Activated T-helper 1 cell treated with Interleukin-2 at 50 U/mL for 16 hours (primary cell): ENCODE measurements at places on chromosomes 4 and X.

DNA sequence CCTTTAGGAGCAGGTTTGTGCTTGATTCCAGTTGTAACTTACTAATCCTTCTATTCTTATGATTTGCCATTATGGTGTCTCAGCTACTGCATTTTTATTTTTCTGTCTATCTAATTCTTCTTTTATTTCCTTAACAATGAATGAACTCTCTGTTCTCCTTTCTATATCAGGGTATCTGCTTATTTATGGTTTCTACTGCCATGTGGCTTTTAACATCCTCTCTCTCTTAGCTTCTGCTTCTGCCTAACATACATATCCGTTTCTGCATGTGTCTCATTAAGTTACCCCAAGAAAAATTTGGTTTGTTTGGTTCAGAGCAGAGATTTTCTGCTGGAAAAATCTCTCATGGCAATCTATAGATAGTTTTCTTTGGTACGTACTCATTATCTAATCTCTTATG, 614.4 kb downstream of the RPA4 start:
- DNase-seq = no peak

- DNase-seq = no peak
Measured at GRCh38 chr4:150328496-150328895, 250.3 kb downstream of the DCLK2 start.

DNA sequence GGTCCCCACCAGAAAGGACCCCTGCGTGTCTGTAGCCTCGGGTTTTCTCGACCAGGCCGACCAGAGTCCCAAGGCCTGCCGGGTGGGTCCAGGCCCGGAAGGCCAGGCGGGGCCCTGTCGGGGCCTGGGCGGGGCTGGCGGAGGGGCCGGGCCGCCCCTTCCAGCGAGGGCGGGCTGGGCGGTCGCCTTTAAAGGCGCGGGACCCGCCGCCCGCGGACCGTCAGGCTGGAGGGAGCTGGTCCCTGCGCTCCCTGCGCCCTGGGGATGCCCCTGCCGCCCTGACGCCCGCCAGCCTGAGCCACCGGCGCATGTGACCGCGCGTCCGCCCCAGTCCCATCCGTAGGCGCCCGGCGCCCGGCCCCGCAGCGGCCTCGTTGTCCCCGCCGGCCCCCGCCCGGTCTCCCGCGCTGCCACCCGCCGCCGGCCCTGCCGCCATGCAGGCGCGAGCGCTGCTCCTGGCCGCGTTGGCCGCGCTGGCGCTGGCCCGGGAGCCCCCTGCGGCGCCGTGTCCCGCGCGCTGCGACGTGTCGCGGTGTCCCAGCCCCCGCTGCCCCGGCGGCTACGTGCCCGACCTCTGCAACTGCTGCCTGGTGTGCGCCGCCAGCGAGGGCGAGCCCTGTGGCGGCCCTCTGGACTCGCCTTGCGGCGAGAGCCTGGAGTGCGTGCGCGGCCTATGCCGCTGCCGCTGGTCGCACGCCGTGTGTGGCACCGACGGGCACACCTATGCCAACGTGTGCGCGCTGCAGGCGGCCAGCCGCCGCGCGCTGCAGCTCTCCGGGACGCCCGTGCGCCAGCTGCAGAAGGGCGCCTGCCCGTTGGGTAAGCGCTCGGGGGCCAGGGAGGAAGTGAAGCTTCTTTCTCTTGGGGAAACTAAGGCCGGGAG, at the start of gene HTRA3:
TSS of gene HTRA3 (plus strand) at position 220 of the 883 bp plus-strand sequence. CDS start at position 435, 215 bp downstream.
- no peak for DNase-seq

DNA sequence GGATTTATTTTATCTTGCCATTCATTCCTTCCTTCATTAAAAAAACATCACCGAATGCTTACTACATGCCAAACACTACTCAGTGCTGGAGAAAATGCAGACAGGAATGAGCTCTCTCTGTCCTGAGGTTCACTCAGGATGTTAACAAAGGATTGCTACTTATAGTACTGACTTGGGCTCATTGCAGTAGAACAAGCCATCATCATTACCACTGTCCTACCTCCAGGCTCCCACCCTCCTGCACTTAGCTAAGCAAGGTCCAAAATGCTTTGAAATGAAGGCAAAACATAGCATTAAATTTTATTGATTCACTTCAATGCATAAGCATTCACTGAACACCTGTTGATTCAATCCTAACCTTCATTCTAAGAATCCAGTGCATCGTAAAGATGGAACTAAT, 159.8 kb upstream of the RADX start:
- no peak for DNase-seq

- DNase-seq = no peak
Measured at GRCh38 chrX:12975670-12975965, 708 bp downstream of the TMSB4X start.

GRCh38 chrX:155022585-155022984, at the start of gene F8:
F8 (minus strand) TSS chrX:155022723; CDS start chrX:155022552, 171 bp downstream.
- no peak for DNase-seq

- DNase-seq = no peak
Measured at GRCh38 chr4:145130130-145130529, 32.0 kb downstream of the ABCE1 start.

DNA sequence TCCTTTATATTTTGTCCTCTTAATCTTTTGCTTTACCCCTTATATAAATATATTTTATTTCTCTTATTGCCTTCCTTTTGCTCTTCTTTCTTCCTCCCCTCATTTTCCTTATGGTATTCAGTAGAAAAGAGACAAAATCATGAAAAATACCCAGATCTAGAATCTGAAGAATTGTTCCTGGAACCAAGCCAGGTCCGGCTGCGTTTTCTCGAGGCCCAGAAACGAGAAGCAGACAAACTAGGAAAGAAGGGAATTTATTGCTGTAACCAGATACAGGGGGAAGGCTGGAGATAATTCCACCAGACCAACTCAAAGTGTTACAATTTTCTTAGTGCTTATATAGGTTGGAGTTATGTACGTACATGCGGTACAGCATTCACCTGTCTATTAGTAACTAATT, 328.7 kb downstream of the GABRG1 start:
- DNase-seq = no peak

- no peak for DNase-seq
Measured at GRCh38 chr4:113141901-113142346, 92.5 kb downstream of the ANK2 start.

- DNase-seq = no peak
Measured at GRCh38 chr4:76998251-76998901, 48.8 kb downstream of the SEPTIN11 start.

DNA sequence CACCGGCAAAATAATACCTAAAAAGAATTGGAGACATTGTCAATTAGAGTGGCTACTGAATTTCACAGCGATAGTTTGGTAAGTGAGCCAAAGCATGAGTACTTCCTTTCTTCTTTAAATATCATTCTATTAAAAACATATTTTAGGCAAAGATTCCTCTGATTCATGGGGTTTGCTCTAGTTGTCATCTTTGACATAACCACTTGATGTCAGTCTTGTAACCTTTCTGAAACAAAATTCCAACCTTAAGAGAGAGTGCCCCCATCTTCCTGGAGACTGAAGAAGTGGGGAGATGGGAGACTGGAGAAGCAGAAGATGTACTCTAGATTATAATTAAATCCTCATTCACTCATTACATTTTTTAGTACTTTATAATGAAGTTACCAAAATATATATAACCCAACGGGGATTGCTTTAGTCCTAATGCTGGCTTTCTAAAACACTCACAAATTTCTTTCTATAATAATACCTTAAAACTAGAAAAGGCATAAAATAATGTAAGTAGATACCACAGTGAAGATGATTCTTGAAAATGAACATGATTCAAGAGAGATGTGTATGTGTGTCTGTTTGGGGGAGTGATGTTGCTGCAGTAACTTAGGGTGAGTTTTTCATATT, 96.4 kb downstream of the EMCN start:
- DNase-seq = no peak

GRCh38 chrX:86237482-86237881, 89.2 kb downstream of the DACH2 start:
- DNase-seq = no peak

- DNase-seq = no peak
Measured at GRCh38 chr4:66048861-66049260, 378.6 kb upstream of the EPHA5 start.

- no peak for DNase-seq
Measured at GRCh38 chr4:96162636-96163035, 322.7 kb downstream of the PDHA2 start.

DNA sequence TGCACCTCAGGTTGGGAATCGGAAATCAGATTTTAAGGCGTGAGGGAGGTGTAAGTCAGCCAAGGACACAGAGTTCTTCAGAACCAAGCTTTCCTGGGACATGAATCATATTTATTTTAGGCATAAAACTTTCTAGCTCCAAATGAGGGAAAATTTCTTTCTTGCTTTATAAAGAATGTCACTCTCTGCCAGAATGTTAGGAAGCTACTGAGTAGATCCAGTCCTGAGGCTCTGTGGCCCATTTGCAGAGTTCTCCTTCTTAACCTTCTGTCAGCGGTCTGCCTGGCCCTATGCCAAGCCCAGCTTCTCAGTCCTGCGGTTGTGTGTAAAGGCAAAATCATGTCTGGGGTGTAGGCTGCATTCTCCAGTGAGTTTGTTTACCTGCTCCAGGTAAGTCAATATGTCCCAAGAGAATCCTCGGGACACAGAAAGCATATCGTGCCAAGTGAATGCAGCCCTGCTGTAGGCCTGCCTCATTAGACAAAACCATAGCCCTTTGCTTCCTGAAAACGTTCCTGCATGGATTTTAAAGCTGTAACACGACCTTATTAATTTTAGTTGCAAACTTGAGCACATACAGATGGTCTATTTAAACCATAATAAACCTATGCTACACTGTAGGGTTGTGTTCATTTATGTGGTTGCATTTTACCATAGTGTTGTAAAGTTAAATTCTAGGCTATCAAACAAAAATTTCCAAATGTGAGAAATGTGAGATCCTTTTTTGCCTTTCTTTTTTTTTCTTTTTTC, 29.2 kb upstream of the CCNI start:
- no peak for DNase-seq

DNA sequence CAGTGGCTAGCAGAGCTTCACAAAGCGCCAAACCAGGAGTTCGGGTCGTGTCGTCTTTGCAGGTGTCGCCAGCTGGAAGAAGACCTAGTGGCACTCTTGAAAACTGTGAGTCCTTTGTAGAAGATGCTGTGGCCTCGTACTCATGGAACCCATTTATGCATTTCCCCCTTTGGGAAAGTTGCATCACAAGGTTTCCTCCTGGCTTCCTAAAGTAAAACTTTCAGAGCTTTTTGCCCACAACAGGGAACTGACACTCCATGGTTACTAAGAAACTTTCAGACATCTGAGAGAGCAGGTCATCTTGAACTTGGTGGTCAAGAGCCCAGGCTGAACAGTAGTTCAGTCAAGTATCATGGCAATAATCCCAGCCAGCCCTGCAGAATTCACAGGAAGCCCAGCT, 15.9 kb upstream of the NOCT start:
- no peak for DNase-seq

- DNase-seq = no peak
Measured at GRCh38 chrX:131063613-131064012, 5.5 kb downstream of the ARHGAP36 start.

DNA sequence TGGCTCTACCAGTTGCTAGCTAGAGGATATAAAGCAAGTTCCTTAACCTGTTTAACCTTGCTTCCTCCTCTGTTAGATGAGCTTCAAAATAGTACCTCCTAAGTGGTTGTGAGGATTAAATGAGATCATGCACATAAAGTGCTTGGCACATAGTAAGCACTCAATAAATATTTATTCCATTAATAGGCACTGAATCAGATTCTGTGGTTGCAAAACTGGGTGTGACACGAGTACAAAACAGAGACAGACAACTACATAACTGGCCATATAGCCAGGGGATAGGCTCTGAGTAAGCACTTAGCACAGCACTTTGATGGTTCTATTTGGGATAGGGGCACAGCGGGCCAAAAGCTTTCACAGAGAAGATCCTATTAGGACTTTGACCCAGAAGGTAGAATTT, 150.3 kb downstream of the RELL1 start:
- no peak for DNase-seq

- no peak for DNase-seq
Measured at GRCh38 chrX:51215266-51215665, 117.4 kb upstream of the NUDT10 start.

GRCh38 chrX:23888887-23889501, 18.7 kb downstream of the APOO start:
- DNase-seq = no peak

GRCh38 chrX:98299785-98300184, 1416.1 kb downstream of the RPA4 start:
- DNase-seq = no peak

GRCh38 chrX:45788941-45789348, 588.3 kb upstream of the DIPK2B start:
- no peak for DNase-seq

DNA sequence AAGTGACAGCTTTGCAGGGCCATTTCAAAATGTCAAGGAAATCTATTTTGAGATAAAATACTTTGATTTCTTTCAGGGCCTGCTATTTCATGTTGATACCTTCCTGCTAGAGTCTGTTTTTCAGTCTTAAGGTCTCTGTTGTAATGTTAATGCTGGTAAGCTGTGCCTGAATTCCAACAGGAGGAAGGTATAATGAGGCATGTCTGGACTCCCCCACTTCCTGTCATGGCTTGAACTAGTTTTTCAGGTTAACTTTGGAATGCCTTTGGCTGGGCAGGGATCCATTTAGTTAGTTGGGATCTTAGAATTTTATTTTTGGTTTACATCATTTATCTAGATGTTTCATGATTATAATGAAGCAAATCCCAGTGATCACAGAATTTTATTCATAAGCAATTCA, 279.0 kb downstream of the CFAP47 start:
- DNase-seq = no peak

DNA sequence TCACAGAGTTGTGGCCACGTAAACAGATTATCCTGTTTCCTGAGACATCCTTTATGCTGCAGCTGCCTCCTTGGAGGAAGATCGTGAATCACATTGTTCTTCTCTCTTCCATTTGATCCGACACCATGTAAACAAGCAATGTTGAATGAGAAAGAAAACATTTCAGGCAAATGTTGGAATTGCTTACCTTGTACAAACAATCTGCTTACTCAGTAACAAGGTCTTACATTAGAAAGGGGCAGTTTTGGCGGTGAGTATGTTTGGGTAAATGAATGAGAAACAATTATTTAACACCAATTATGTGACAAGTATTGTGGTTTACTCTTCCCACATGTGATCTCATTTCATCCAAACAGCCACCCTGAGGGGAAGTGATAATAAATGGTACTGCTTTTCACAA, 637.8 kb downstream of the RAB28 start:
- no peak for DNase-seq

DNA sequence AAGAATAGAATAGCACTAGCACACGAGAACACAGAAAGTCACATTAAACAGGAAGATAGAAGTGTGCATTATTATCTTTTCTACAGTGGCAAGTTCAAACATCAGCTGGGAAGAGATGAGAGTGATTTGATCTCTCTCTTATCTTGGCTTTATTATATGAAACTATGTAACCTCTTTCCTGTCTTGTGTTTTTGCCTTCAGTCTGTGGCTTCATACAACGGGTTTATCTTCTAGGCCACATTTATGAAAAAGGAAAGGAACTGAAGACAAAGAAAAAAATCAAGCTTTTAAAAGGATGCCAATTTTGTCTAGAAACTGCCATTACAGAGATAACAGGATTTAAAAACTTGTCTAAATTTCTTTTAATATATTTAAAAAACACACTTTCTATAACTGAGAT, 983.6 kb downstream of the RPA4 start:
- no peak for DNase-seq
